Upper lobe of left lung (tissue), 6 donors: ENCODE measurements at places on chromosomes 16 and 17. TPM values are rescaled to one million over a fixed set of nuclear protein-coding genes. Genes with fewer than 3 reads are reported as not detected.

- H3K27ac ChIP-seq = no peak overlapping the region
- peak; percentile 68 for DNase-seq
- no peaks in the 10 kb centered on the region for H3K27me3 ChIP-seq
- no peaks in the 10 kb centered on the region for H3K36me3 ChIP-seq
These were observed 1.9 kb upstream of the SALL1 start for GRCh38 chr16:51152691-51153576.

GRCh38 chr16:17303101-17303500, 167.7 kb downstream of the XYLT1 start:
- peaks cover 15% of the 10 kb centered on the region for H3K4me1 ChIP-seq
- no peaks in the 10 kb centered on the region for H3K27me3 ChIP-seq
- no peaks in the 10 kb centered on the region for H3K36me3 ChIP-seq
- no peak overlapping the region for H3K4me3 ChIP-seq
- H3K27ac ChIP-seq = no peak overlapping the region

- no peak for DNase-seq
- no peak overlapping the region for H3K4me3 ChIP-seq
- H3K36me3 ChIP-seq = no peaks in the 10 kb centered on the region
- no peak overlapping the region for H3K27ac ChIP-seq
- no peaks in the 10 kb centered on the region for H3K27me3 ChIP-seq
These were observed 254.1 kb upstream of the N4BP1 start for GRCh38 chr16:48864055-48864454.

GRCh38 chr17:10271106-10271562, 72.7 kb upstream of the GAS7 start:
- H3K36me3 ChIP-seq = no peaks in the 10 kb centered on the region
- no peak overlapping the region for H3K4me3 ChIP-seq
- no peaks in the 10 kb centered on the region for H3K27me3 ChIP-seq
- H3K27ac ChIP-seq = no peak overlapping the region

GRCh38 chr17:83091257-83092141, 12.1 kb downstream of the METRNL start:
- DNase-seq = peak; percentile 78
- peak overlapping the region; percentile 79 for H3K27ac ChIP-seq
- peaks cover 28% of the 10 kb centered on the region for H3K36me3 ChIP-seq
- H3K27me3 ChIP-seq = no peaks in the 10 kb centered on the region
- H3K4me3 ChIP-seq = no peak overlapping the region

DNA sequence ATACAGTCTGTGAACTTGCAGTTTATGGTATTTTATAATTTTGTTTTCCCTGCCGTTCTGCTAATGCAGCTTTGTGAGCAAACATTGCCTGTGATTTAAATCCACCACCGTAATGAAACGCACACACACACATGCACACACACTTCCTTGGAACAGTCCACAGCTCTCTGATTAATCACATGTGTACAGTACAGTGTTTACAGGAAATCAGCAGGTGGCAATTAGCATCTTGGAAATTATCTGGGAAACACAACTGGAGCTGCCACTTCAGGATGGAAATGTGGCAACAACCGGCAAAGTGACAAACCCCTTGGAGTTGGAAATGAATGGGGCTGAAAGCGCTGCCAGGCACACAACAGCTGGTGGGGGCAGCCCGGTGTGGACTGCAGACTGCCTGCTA, 12.9 kb upstream of the ZKSCAN2 start:
- no peak overlapping the region for H3K4me3 ChIP-seq
- no peak overlapping the region for H3K27ac ChIP-seq
- no peaks in the 10 kb centered on the region for H3K36me3 ChIP-seq
- H3K27me3 ChIP-seq = no peaks in the 10 kb centered on the region
- no peaks in the 10 kb centered on the region for H3K4me1 ChIP-seq

GRCh38 chr17:37123941-37124820, 175.4 kb downstream of the AATF start:
- DNase-seq = no peak
- H3K4me3 ChIP-seq = no peak overlapping the region
- H3K36me3 ChIP-seq = peaks cover 65% of the 10 kb centered on the region
- no peak overlapping the region for H3K27ac ChIP-seq
- no peaks in the 10 kb centered on the region for H3K4me1 ChIP-seq

AATK gene
- 39.2 TPM for total RNA-seq

GRCh38 chr17:35804658-35805192, 4.6 kb upstream of the TAF15 start:
- H3K4me1 ChIP-seq = peaks cover 43% of the 10 kb centered on the region
- no peaks in the 10 kb centered on the region for H3K27me3 ChIP-seq
- no peaks in the 10 kb centered on the region for H3K36me3 ChIP-seq
- no peak for DNase-seq
- H3K4me3 ChIP-seq = no peak overlapping the region

SNX20 gene
- total RNA-seq = 16.5 TPM

RUNDC3A gene
- not detected for total RNA-seq

C16orf96 gene
- 1.0 TPM for total RNA-seq

NSRP1 gene
- total RNA-seq = 26.4 TPM

ATP1B2 gene
- total RNA-seq = 1.1 TPM

DNA sequence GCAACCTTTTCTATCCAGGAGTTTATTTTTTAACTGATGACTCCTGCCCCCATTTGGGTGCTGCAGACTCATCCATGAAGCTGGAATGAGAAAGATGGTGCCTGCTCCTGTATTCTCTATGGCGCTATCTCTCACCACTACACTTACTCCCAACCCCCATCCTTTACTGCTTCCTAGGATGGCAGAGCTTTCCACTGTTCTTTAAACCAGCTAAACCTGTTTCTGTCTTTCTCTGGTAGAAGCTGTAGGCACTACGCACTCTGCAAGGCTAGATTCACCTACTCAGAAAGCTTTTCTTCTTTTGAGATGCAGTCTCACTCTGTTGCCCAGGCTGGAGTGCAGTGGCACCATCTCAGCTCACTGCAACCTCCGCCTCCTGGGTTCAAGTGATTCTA, 47.0 kb downstream of the ADAMTS18 start:
- H3K4me3 ChIP-seq = no peak overlapping the region
- no peaks in the 10 kb centered on the region for H3K27me3 ChIP-seq
- H3K4me1 ChIP-seq = no peaks in the 10 kb centered on the region

ITGAD gene
- total RNA-seq = not detected

DNA sequence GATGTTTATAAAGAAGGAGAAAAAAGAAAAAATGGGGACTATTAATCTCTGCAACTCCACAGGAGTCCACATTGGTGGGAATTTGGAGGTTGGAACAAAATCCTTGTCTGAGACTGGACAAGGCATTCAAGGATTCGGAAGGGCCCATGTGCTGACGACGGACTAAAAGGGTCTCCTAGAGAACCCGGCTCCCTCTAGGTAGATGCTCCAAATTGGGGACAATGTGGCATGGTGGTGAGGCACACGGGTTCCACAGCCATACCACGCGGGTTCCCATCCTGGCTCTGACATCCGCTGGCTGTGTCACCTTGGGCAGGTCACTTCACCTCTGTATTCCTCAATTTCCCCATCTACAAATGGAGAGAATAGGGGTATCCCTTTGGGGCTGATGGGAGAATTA, 227.4 kb downstream of the C16orf78 start:
- no peak overlapping the region for H3K4me3 ChIP-seq
- H3K4me1 ChIP-seq = no peaks in the 10 kb centered on the region
- H3K36me3 ChIP-seq = no peaks in the 10 kb centered on the region

NOD2 gene
- total RNA-seq = 11.9 TPM

SPN gene
- 22.9 TPM for total RNA-seq

TSPOAP1 gene
- total RNA-seq = 31.5 TPM

CDYL2 gene
- total RNA-seq = 6.0 TPM

- H3K36me3 ChIP-seq = no peaks in the 10 kb centered on the region
- no peak overlapping the region for H3K4me3 ChIP-seq
- DNase-seq = no peak
- peaks cover 7% of the 10 kb centered on the region for H3K4me1 ChIP-seq
- H3K27ac ChIP-seq = no peak overlapping the region
These were observed 4.5 kb upstream of the MEIOB start for GRCh38 chr16:1876468-1876867.

- no peaks in the 10 kb centered on the region for H3K4me1 ChIP-seq
- H3K36me3 ChIP-seq = no peaks in the 10 kb centered on the region
- H3K4me3 ChIP-seq = no peak overlapping the region
- no peak overlapping the region for H3K27ac ChIP-seq
- H3K27me3 ChIP-seq = no peaks in the 10 kb centered on the region
- no peak for DNase-seq
These were observed 735.1 kb upstream of the GOT2 start for GRCh38 chr16:59469266-59469665.

- no peak for DNase-seq
- H3K4me3 ChIP-seq = no peak overlapping the region
- no peak overlapping the region for H3K27ac ChIP-seq
- H3K4me1 ChIP-seq = no peaks in the 10 kb centered on the region
These were observed 458.7 kb upstream of the ZFHX3 start for GRCh38 chr16:73506568-73507056.

DNA sequence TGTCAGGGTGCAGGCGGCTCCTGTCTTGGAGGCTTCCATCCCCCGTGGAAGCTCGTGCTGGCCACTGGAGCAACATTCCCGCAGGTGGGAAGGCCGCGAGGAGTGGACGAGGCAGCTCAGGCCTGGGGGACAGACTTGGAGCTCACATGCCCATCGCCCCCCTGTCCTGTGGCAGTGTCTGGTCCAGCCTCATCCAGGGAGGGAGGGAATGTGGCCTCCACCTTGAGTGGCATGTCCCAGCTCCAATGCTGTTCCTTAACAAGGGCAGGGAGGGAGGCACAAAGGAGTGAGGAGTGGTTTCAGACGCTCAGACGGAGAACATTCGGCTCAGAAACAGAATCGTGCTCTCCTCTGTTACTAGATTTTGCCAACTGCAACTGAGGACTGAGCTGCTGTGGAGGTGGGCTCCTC, 159.4 kb upstream of the CHMP6 start:
- H3K27me3 ChIP-seq = no peaks in the 10 kb centered on the region
- no peak overlapping the region for H3K4me3 ChIP-seq
- H3K27ac ChIP-seq = peak overlapping the region; percentile 88
- H3K36me3 ChIP-seq = peaks cover 3% of the 10 kb centered on the region
- no peak for DNase-seq

DNA sequence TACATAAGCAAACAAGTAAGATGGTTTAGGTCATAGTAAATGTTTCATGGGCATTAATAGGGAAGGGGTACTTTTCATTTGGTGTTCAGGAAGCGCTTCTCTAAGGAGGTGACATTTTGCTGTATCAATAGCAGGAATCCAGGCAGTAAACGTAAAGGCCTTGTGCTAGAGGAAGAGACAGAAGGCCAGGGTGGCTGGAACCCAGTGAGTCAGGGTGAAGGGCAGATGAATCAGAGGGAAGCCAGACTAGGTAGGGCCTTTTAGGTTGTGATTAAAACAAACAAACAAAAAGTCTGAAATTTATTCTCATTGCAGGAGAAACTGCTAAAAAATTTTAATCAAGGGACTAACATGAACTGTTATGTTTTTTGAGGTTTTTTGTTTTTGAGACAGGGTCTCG, 6.5 kb downstream of the BMERB1 start:
- H3K27ac ChIP-seq = no peak overlapping the region
- no peaks in the 10 kb centered on the region for H3K36me3 ChIP-seq
- no peak for DNase-seq
- H3K4me3 ChIP-seq = no peak overlapping the region

C16orf74 gene
- total RNA-seq = 6.3 TPM

- H3K36me3 ChIP-seq = no peaks in the 10 kb centered on the region
- H3K27me3 ChIP-seq = no peaks in the 10 kb centered on the region
- no peak overlapping the region for H3K27ac ChIP-seq
These were observed 31.7 kb upstream of the CDH8 start for GRCh38 chr16:62067981-62068380.

GRCh38 chr16:7405166-7405565, 72.5 kb downstream of the RBFOX1 start:
- DNase-seq = peak; percentile 36
- no peaks in the 10 kb centered on the region for H3K4me1 ChIP-seq
- no peak overlapping the region for H3K27ac ChIP-seq

GRCh38 chr16:66265048-66265415, 101.5 kb upstream of the CDH5 start:
- no peak for DNase-seq
- H3K27ac ChIP-seq = no peak overlapping the region
- no peaks in the 10 kb centered on the region for H3K36me3 ChIP-seq
- peaks cover 3% of the 10 kb centered on the region for H3K4me1 ChIP-seq
- no peaks in the 10 kb centered on the region for H3K27me3 ChIP-seq

SEPTIN1 gene
- 13.6 TPM for total RNA-seq

DNA sequence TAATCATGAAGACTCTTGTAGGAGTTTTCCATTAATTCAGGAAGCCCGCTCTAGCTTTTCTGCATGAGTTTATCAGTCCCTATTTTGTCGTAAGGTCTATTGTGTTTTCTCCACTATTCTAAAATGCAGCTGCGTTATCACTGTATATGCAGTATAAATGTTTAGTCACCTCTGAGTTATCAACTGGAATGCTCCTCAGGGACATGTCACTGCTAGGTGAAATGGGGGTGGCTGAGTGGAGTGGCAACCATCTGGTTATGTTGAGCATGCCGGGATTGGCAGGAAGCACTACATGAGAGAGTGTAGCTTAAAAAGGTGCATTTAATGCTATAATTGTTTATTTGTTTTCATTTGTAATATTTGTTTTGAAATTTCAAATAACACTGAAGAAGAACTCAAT, 285.2 kb upstream of the ELAC2 start:
- H3K27ac ChIP-seq = no peak overlapping the region
- no peaks in the 10 kb centered on the region for H3K4me1 ChIP-seq
- H3K27me3 ChIP-seq = no peaks in the 10 kb centered on the region
- no peak overlapping the region for H3K4me3 ChIP-seq

CCDC154 gene
- not detected for total RNA-seq

VWA3A gene
- total RNA-seq = 26.7 TPM

DNA sequence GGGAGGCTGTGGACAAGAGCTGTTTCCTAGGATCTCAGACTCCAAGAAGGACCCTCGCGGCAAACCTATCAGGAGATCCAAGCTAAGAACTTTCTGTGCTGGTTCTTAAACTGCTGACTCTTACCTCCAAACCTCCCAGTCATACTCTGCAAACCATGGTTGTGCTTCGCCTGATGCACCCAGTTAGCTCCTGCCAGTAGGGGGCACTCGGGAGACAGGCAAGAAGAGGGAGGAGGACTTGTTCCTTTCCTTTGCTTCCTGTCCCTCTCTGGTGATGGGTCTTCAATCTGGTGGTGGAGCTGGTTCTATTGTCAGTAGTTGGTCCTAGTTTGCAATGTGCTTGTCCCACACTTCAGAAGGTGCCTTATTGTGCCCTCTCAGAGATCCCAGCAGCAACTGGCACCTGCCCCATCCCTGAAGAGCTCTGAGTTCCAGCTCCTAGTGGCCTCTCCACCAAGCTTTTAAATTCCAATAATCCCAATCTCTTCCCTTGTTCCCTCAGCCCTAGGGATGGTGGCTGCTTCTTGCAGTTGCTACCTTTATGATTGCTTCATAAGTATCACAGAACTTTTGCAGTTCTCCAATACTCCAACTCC, 113.5 kb upstream of the RPL38 start:
- H3K27me3 ChIP-seq = no peaks in the 10 kb centered on the region
- no peak overlapping the region for H3K27ac ChIP-seq
- no peak overlapping the region for H3K4me3 ChIP-seq
- H3K36me3 ChIP-seq = no peaks in the 10 kb centered on the region

DNA sequence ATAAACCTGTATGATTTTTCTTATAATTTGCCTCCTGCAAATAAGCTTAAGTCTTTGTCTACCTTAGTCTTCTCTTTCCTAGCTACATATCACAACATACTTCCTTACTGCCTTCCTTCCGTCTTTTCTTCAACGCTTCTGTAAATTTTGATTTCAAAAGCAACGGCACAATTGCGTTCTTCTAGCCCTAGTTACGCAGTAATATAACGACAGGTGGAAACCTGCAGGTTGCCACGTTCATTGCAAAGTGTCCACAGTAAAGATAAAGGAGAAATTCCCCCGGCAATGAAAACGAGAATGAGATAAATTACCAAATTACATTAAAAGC, 546 bp upstream of the PSMD7 start:
- H3K27me3 ChIP-seq = no peaks in the 10 kb centered on the region
- H3K4me3 ChIP-seq = peak overlapping the region; percentile 84
- H3K36me3 ChIP-seq = peaks cover 21% of the 10 kb centered on the region
- peak overlapping the region; percentile 97 for H3K27ac ChIP-seq
- peaks cover 23% of the 10 kb centered on the region for H3K4me1 ChIP-seq

GRAPL gene
- 17.2 TPM for total RNA-seq
